ENCODE measurements at places on chromosomes 2 and 18.

DNA sequence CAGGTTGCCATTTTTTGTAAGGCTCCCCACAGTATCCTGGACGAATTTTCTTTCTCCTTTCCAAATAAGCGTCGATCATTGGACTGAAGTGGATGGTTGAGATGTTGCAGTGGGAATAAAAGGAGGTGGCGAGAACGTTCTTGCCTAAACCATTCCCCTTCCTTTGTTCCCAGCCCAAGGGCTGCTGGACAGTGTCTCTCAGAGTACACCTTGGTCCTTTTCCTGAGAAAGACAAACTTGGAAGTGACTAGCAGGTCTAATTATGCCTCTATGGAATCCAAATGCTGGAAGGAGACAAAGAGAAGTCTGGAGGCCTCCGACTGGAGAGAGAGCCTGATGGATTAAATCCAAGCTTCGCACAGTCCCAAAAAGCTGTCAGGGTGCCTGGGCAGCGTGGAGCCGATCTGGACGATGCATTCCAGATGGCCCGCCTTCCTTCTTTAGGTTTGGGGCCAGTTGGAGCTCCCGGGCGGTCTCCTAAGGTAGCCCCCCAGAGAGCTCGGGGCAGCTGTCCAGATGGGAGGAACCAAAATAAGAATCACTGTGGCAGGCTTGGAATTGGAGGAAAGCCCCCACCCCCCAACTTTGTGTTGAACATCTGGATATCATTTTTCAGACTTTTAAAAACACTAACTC lies 186.8 kb downstream of the TMEM247 start:
- no peak for DNase-seq

GRCh38 chr2:228624733-228625132 lies 443.2 kb upstream of the SPHKAP start:
- DNase-seq: no peak

GRCh38 chr2:25445464-25445863 lies 103.7 kb upstream of the DNMT3A start:
- DNase-seq: no peak

GRCh38 chr18:47968006-47968676 lies 37.7 kb upstream of the SMAD2 start:
- no peak for DNase-seq

DNA sequence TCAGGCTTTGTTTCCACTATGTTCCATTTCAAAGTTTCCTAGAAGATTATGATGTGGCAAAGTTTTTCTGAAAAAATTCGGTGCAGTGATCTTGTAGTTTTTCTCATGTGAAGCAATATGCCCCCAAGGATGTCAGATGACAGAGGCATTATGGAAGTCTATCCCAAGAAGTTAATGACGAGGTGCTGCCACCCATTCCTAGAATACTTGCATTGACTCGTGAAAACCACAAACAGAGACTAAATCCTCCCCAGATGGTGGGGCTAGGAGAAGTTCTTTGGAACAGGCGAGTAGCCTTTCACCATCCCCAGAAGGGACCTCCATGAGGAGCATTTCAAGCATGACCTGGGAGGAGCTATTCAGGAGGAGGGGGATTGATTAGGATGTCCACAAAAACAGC lies 40.2 kb upstream of the COPS8 start:
- no peak for DNase-seq

DNA sequence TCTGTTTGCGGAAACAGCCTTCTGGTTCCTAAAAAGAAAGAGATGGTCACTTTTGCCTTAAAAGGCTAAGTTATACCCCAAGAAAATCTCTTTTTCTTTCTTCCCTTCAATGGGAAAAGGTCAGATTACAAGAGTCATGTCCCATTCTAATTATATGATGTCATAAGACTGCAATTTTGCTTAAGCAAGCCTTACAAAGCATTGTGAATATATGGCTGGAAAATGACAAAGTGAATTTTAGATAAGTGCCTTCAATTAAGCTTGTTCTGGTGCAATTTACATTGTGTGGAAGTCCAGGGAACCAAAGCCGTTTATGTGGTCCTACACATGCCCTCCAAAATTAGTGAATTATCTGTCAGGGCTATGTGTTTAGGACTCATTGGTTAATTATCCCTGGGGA lies 7.6 kb upstream of the BMP10 start:
- no peak for DNase-seq

GRCh38 chr2:156165742-156166141 lies 166.8 kb downstream of the NR4A2 start:
- DNase-seq: no peak

All from CD4-positive, alpha-beta T cell (primary cell).